ENCODE measurements at places on chromosomes 4 and X.

- no peak for DNase-seq
Measured at GRCh38 chr4:156556336-156556735, 415.3 kb downstream of the PDGFC start.

GRCh38 chr4:124804041-124804440 lies 91.5 kb upstream of the ANKRD50 start:
- DNase-seq: no peak

DNA sequence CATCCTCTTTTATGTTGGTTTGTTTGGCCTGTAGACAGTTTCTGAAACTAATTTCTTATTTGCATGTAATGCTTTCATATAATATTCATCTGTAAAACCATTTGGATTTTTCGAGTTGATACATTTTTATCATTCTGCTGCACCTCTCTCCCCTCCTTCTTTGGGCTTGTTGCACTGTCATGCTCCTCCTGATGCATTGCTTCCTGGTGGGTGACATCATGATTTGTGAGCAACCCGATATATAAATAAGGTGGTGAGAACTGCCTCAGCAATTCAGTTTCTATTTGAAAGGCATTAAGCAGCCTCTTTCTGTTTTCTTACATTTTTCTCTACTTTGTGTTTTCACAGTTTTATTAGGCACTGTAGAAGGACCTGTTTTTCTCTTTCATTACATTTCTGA lies 515.7 kb downstream of the RPA4 start:
- DNase-seq: no peak

- DNase-seq: no peak
Measured at GRCh38 chr4:115596265-115597001, 483.0 kb upstream of the NDST4 start.

DNA sequence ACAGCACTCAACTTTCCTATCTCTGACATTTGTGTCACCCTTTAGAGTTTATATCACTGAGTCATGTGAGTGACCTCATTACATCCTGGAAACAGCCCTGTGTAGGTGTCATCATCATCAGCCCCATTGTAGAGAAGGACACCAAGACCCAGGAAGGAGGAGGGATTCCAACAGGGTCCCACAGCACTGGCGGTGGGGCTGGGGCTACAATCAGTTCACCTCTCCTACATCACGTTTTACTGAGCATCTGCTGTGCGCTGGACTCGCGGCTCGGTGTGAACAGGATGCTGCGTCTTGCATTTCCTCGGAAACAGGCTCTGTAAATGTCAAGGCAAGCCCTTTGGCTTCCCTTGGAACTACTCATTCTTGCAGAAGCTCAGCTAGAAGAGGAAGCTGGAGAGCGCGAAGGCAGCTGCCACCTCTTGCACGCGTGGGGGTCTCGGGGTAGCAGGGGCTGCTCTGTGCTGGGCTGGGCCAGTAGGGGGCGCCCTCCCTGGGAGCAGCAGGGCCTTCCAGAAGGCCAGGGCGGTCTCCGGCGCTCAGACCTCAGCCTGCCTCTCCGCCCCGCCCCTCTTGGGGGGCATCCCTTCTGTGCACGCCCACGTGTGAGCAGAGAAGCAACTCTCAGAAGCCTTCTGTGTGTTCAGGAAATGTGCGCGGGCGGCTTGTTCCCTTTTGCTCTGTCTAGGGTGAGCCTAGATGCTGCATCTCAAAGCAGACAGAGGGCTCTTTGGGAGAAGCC lies 29.0 kb downstream of the REELD1 start:
- no peak for DNase-seq
